ENCODE measurements at places on chromosomes 5 and 9.

- no peak for DNase-seq
Observed at GRCh38 chr5:175830586-175831300, 40.6 kb upstream of the CPLX2 start.

GRCh38 chr9:137052998-137053943 is 590 bp downstream of the ENTPD2 start:
- DNase-seq = no peak

DNA sequence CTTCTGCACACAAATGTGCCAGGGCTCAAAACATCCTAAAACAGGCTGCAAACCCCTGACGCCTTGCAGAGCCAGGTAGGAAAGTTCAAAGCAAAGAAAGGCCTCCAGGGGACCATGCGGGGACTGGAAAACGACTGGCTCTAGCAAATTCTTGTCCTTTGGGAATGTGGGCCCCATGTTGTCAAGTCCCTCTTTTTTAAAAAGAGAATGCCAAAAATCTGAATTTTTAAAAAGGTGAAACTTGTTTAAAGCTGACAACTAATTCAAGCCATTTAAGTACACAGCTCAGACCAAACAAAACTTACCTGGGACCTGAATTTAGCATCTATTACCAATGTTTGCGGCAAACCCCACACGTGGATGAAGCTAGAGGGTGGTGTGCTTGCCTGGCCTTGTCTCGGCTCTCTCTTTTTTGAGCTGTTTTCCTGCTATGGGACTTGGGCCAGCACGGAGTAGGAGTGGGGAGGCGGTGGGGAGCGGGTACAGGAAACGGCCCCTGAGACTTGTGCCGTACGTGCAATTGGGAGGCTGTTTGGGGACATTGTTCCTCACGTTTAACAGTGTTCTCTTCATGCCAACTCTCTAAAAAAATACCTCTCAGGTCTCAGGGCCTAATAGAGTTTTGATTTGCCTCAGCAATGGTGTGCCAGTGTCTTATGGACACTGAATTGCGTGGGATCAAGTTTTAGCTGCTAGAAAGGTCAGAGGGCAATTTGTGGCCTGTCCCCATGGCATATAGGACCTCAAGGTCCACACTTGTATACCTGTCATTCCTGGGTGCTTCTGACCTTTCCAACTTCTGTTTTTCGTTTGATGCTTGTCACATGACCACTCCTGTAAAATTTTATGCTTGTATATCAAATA is 15.1 kb upstream of the PHF19 start:
- DNase-seq = no peak

GRCh38 chr9:123059472-123060220 is 26.2 kb downstream of the GPR21 start:
- DNase-seq = no peak

DNA sequence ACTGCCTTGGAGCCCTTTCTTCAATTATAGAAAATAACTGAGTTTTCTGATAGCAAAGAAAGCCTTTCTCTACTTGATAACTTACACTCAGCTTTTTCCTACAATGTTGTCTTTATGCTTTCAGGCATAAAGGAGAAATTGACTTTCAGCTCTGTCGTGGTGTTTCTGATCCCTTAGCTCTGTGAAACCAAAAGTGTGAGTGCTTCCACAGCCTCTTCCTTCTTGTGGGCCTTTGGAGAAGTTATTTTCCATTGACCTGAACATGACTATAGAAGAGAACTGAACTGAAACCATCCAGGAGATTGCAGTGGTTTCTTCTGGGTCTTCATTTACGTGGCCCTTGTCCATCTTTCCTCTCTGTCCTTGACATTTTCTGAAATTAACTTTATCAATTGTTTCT is 59.5 kb upstream of the EQTN start:
- no peak for DNase-seq

DNA sequence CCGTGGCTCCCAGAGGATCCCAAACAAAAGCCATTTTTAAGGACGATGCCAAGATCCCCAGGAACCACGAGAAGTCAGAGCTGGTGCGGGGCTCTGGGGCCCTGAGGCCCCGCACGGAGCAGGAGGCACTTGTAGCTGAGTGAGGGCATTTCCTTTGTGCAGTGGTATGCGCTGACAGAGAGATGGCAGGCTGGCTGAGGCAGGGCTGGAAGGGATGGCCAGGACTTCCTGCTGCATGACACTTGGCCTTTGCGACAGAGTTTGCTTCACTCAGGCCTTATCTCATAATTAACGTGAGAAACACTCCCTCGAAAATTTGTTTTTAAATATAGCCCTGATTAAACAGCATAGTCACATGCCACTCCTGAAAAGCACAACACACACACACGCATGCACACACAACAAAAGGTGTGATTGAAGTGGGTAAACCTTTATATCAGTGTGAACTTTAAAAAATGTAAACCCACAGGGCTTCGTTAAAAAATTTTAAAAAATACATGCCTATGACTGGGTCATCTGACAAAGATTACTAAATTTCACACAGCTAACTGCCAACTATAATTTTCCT is 536.6 kb downstream of the PDE4D start:
- DNase-seq = no peak

DNA sequence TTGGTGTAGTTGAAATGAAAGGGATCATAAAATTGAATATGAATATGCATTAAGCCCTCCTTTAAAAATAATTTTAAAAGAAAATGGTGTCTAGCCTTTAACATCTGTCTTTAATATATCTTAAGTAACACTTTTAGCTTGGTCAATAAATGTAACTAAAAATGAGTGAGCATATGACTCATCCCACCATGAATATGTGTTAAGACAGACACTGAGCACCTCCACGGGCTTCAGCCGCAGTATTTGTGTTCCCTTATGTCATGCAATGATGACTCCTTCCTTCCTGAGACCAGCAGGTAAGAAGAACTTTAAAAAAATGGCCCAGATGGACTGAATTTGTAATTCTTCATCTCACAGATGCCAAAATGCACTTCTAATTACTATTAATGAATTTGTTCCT is 563.2 kb downstream of the NR2F1-AS1 start:
- no peak for DNase-seq

DNA sequence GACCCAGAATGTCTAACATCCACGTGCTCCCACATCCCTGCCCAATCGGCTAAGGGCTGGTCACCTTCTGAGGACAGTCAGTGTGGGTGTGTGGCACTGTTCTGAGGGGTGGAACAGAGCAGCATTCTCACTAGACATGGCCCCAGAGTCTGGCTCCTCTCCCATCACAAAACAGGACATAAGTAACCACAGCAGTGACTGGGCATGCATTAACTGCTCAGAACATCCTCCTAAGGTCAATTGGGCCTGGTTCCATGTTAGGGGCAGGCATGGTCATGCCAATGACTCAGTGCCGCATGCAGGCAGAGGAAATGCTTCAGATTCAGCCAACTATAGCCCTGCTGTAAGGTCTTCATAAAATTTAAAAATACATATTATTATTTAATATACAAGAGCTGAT is 12.9 kb downstream of the MACROH2A1 start:
- DNase-seq = no peak

- DNase-seq = no peak
Observed at GRCh38 chr9:70477907-70478480, 63.5 kb upstream of the KLF9 start.

DNA sequence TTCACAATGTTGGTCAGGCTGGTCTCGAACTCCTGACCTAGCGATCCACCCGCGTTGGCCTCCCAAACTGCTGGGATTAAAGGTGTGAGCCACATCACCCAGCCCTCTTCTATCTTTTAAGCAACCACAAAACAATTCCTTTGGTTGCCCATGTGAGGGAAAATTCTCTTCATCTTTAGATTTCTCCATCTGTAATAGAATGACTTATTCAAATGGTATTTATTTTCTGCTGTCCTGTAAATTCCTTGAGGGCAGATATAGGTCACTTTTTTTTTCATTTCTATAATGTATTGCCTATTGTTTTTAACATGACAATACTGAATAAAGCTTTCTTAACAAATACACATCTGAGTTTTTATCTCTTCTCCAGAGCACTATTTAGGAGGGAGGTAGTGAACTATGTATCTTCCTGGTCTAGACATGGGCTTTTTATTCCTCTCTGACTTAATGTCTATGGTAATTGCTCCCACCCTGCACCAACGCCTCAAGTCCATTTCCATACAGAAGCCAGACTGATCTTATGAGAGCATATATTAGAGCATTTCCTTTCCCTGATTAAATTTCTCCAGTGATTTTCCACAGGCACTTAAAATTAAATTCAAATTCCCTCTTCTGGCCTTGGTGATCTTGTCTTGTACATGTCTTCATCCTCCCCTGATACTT is 595.6 kb downstream of the CAAP1 start:
- no peak for DNase-seq

GRCh38 chr9:36174731-36175130 is 5.5 kb downstream of the CCIN start:
- DNase-seq = no peak

DNA sequence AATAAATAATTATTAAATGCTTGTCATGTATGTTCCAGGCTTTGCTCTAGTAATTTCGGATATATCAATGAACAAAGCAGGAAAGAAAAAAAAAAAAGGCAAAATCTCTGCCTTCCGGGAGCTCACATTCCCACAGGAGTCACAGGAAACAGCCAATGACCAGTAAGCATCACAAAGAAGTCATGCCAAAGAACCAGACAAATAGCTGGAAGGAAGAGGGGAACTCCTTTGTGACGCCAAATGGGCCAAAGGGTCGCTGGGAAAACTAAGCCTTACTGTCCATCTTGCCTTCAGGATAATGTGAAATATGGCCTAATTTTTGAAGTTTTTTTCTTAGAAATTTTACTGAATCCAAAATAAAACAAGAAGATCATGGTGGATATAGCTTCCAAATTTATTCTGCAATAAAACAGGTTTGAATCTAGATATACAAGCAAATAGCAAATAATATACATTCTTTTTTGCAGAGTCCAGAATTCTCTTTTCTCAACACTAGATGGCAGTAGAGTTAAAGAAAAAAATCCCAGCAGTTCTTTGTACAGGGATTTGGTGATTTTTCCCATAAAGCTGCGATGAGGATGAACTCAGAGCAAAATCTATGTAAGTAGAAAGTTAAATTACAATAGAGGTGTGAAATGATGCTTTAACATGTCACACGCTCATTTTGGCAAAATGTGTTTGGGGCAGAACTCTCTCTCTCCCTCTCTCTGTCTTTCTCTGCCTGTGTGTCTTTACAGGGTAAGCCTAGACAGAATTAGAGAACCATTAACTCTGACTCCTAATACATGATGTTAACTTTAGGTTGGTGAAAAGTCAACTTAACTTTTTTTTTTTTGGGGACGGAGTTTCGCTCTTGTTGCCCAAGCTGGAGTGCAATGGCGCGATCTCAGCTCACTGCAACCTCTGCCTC is 60.0 kb upstream of the TUT7 start:
- DNase-seq = no peak

DNA sequence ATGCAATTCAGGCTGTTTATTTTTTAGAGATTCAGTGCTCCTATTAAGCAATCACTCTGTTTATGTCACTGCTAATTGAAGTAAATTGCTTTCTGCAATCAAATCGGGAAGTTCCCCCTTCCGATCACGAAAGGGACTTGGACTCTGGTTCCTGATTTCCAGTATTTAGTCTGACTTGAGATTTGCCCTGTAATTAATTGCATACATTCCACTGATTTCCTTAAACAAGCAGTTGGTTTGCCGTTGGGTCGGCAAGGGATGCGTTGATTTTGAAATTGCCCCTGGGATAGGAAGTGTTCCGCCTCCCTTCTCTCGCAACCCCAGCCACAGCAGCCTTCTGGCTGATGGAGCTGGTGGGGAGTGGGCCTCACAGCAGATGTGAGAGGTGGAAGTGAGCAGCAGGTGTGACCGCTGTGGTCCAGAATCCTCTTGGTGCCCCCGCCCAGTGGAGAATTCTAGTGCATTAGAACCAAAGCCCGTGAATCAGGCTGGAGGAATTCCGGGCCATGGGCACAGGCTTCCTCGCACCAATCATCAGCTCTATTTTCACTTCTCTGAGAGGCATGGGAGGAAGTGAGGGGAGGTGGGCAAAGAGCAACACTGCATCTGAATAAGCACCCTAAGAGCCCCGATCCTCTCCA is 102.5 kb downstream of the SPRY4 start:
- no peak for DNase-seq

- DNase-seq = no peak
Observed at GRCh38 chr5:59587489-59588337, 305.8 kb downstream of the PDE4D start.

GRCh38 chr9:105332471-105332870 is 88.0 kb downstream of the SLC44A1 start:
- DNase-seq = no peak

GRCh38 chr5:159965031-159965837 is 43.7 kb upstream of the TTC1 start:
- peak; percentile 5 for DNase-seq

- no peak for DNase-seq
Observed at GRCh38 chr5:5716665-5717064, 294.2 kb downstream of the ICE1 start.

DNA sequence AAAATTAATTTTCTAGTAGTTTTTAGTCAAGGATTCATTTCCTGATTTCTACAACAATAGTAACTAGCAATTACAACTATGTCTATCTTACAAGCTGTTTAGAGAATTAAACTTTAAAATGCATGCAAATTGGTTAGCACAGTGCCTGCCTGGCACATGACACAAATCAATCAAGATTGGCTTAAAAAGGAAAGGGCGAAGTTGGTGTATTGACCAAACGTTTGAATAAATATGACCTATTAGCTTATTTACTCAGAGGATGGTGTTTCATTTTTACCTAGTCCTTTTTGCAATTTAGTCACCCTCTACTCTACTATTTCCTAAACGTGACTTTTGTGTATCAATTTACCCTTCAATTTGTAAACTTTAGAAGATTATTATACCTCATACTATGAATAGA is 83.5 kb downstream of the GDA start:
- DNase-seq = no peak

DNA sequence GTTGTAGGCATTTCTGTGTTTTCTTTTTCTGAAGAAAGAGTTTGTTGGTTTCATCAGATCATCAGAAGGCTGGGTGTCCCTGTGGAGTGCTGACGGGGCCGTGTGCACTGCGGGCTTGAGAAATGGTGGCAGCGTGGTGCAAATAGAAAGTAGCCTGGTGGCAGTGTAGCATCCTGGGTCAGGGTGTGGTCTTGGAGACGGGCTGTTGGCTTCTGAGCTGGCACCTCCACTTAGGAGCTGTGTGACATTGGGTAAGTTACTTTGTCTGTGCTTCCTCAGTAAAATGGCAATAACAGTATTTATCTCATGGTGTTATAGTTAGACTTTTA is 10.0 kb upstream of the NDST1 start:
- no peak for DNase-seq

- DNase-seq = no peak
Observed at GRCh38 chr5:3715062-3715461, 119.4 kb downstream of the IRX1 start.

GRCh38 chr5:154368041-154368800 is 77.6 kb upstream of the SAP30L start:
- DNase-seq = no peak

DNA sequence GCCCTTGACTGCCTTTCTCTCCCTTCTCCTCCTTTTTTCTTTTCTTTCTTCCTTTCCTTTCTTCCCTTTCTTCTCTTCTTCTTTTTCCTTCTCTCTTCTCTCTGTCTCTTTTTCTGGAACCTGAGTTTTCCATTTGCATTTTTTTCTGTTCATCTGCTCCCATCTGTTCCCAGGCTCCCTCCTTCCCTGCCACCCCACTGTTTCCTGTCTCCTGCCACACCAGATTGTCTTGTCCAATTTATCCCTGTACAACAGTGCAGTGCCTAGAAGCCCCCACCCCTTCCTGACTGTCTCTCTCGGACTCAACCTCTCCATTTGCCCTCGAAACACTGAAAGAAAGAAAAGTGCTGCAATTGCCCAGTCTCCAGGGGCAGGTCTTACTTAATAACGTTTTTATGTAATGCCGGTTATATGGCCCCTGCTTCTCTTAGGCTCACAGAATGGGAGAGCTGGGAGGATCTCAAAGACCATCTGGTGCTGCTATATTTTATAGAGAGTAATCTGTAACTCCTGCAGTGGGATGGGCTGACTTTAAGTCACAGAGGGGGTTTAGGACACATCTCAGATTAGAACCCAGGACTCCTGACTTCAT is 101.4 kb downstream of the RALGPS1 start:
- DNase-seq = no peak

Data from stimulated activated naive CD8-positive, alpha-beta T cell treated with anti-CD3 and anti-CD28 coated beads, Interleukin-15, amount 100 ng/mL, for 72 hours (primary cell).